Gastrocnemius medialis (tissue), 4 donors: ENCODE measurements at places on chromosomes 4 and X. TPM values are rescaled to one million over a fixed set of nuclear protein-coding genes. Genes with fewer than 3 reads are reported as not detected.

- no peaks in the 10 kb centered on the region for H3K27me3 ChIP-seq
- no peak overlapping the region for H3K27ac ChIP-seq
- H3K36me3 ChIP-seq: no peaks in the 10 kb centered on the region
- peaks cover 8% of the 10 kb centered on the region for H3K4me1 ChIP-seq
Observed at GRCh38 chrX:115939070-115939469, 231.5 kb upstream of the AGTR2 start.

DNA sequence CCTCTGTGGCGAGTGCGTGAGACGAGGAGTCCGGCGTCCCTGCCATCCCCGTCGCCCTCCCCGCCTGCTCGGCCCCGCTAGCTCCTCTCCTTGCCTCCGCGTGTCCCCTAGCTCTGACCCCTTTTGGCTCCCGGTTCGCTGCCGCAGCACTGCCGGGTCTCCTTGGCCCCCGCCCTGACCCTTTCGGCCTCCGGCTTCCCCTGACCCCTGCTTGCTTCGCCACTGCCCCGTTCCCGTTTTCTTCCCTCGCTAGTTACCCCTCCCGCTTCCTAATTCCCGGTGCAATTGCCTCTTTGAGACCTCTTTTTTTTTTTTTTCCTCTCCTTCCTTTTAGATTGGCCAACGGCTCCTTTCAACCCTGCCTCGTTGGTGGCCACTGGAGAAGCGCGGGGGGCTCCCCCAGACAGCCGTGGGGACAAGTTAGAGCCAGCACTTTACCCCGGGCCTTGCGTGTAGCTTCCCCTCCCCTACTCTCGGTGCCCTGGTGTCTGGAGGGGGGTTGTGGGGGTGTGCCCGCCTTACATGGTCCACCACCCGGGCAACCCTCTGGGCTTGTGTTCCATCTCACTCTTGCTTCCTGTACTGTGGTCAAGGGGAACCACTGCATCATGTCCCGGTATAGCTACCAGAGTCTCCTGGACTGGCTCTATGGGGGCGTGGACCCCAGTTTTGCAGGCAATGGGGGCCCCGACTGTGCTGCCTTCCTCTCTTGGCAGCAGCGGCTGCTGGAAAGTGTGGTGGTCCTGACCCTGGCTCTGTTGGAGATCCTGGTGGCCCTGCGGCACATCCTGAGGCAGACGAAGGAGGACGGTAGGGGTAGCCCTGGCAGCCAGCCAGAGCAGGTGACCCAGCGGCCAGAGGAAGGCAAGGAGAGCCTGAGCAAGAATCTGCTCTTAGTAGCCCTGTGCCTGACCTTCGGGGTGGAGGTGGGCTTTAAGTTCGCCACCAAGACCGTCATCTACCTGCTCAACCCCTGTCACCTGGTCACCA, 548 bp downstream of the TMEM164 start:
- no peaks in the 10 kb centered on the region for H3K36me3 ChIP-seq
- peak; percentile 32 for DNase-seq
- H3K4me3 ChIP-seq: peak overlapping the region; percentile 71
- H3K27ac ChIP-seq: peak overlapping the region; percentile 92

DNA sequence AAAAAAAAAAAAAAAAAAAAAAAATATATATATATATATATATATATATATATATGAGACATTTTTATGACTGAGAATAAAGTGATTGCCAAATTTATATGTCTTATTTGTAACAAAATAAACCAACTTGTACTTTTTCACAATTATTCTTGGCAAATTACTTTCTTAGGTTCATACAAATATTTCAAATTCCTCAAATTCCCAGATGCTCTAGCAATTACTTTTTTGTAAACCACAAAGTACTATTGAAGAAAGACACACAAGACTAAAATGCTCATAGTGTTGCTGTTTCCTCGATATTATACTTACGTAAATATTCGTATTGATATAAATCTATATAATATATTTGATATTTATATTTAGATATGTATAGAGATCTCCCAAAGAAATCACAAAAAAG, 390.0 kb downstream of the FAT4 start:
- no peak overlapping the region for H3K4me3 ChIP-seq
- H3K4me1 ChIP-seq: no peaks in the 10 kb centered on the region
- H3K27ac ChIP-seq: no peak overlapping the region
- no peaks in the 10 kb centered on the region for H3K36me3 ChIP-seq

GRCh38 chrX:140822861-140823260, 113.3 kb downstream of the LINC00632 start:
- DNase-seq: no peak
- H3K27me3 ChIP-seq: no peaks in the 10 kb centered on the region
- H3K4me1 ChIP-seq: no peaks in the 10 kb centered on the region
- H3K36me3 ChIP-seq: no peaks in the 10 kb centered on the region

GRCh38 chr4:144901141-144901540, 196.9 kb downstream of the ANAPC10 start:
- H3K27me3 ChIP-seq: no peaks in the 10 kb centered on the region
- H3K27ac ChIP-seq: no peak overlapping the region
- DNase-seq: no peak
- no peak overlapping the region for H3K4me3 ChIP-seq

GRCh38 chrX:38991656-38992440, 190.6 kb downstream of the MID1IP1 start:
- no peak overlapping the region for H3K4me3 ChIP-seq
- no peaks in the 10 kb centered on the region for H3K4me1 ChIP-seq
- no peaks in the 10 kb centered on the region for H3K36me3 ChIP-seq
- H3K27ac ChIP-seq: no peak overlapping the region
- H3K27me3 ChIP-seq: no peaks in the 10 kb centered on the region
- no peak for DNase-seq

DNA sequence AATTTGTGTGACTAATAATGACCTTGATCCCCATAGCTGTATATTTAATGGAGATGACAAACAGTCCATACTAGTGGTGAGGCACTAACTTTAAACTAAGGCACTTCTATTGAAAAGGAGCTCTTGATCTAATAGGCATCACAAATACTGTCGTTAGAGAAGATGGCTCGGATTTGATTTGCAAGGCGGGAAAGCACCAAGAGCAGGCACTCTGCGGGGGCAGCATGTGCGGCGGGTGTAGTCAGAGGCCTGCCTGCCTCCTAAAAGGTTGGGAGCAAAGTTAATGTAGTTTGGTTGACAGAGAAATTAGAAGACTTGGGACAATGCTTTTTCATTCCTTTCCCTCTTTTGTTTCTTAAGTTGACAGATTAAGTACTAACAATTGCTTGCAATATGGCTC, 278.8 kb downstream of the CFAP299 start:
- H3K27me3 ChIP-seq: no peaks in the 10 kb centered on the region
- H3K36me3 ChIP-seq: no peaks in the 10 kb centered on the region
- H3K4me1 ChIP-seq: no peaks in the 10 kb centered on the region
- no peak overlapping the region for H3K27ac ChIP-seq
- no peak overlapping the region for H3K4me3 ChIP-seq
- no peak for DNase-seq

DNA sequence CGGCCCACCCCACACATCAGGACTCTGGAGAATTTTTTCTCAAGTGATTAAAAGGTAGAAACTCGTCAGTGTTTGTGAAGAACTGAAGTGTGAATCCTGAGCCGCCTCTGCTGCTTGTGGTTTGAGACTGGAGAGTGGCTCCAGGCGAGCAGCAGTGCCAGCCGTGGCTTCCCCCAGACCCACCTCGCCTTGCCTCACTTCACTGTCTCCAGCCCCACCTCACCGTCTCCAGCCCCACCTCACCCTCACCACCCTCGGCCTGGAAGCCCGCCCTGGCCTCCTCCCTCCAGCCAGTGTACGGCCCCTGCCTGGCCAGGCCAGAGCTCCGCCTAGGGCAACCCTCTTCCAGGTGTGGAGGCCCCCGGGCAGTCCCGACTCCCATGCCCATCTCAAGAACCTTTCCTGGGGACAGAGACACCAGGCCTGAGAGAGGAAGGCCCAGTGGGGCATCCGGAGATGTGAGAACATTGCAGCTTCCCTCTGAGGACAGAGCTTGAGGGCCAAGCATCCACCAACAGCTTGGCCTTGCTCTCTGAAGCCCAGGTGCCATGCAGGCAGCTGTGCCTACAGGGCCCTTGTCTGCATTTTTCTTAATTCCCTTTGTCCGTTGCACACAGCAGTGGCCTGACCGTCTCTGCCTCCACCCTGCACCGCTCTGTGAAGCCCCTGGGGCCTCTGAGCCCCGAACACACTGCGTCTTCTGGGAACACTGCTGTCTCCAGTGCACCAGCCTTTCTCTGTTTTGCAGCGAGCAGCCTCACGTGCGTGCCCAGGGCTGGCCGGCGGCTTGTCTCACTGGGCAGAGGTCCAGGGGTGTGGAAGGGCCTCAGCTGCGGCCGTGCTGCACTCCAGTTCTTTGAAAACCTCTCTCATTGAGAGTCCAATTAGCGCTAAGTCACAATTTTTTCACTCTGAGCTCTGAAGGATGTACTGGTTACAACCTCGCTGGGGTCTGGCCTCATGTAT, 13.8 kb downstream of the SH3BP2 start:
- peaks cover 58% of the 10 kb centered on the region for H3K4me1 ChIP-seq
- peak overlapping the region; percentile 43 for H3K27ac ChIP-seq
- H3K36me3 ChIP-seq: no peaks in the 10 kb centered on the region
- peak; percentile 68 for DNase-seq
- H3K27me3 ChIP-seq: no peaks in the 10 kb centered on the region
- H3K4me3 ChIP-seq: no peak overlapping the region

Gene CORIN
- 0.70 TPM for total RNA-seq

- no peak overlapping the region for H3K4me3 ChIP-seq
- no peaks in the 10 kb centered on the region for H3K27me3 ChIP-seq
- no peak for DNase-seq
Observed at GRCh38 chrX:154717824-154718223, 33.1 kb downstream of the GAB3 start.

DNA sequence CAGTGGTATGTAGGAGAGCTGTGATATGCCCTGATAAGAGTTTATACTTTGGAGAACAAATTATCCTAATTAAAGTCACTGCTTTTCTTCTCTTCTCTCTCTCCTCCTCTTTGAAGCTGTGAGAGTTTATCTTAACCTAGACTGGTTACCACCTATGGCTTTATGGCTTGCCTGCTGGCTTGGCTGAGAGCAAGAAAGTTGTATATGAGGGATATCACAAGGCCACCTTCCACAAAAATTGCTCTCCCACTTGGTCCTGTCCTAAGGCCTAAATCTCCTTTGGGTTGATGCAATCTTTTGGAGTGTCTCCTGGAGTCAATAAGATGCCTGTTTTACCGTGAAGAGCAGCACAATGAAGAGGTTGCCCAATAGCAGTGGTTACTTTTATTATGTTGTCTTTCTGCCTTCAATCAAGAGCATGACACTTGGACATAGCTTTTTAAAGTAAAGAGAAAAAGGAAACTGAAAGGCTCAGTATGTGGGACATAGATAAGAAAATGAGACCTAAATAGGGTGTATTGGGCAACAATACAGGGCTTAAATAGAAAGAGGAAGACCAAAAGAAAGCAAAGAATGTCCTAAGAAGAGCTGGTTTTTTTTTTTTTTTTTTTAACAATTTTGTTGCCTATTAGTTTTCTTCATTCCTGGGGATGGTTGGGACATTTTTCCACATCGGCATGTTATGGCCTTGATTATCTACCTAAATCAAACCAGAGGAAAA, 9.2 kb downstream of the GUCY1A1 start:
- DNase-seq: no peak
- H3K4me1 ChIP-seq: peaks cover 11% of the 10 kb centered on the region
- H3K36me3 ChIP-seq: no peaks in the 10 kb centered on the region

- DNase-seq: no peak
- H3K4me1 ChIP-seq: no peaks in the 10 kb centered on the region
- no peaks in the 10 kb centered on the region for H3K36me3 ChIP-seq
- H3K27ac ChIP-seq: no peak overlapping the region
- no peaks in the 10 kb centered on the region for H3K27me3 ChIP-seq
Observed at GRCh38 chrX:152070144-152070543, 68.2 kb downstream of the MAGEA10 start.

Gene GPM6B
- total RNA-seq: 3.1 TPM

DNA sequence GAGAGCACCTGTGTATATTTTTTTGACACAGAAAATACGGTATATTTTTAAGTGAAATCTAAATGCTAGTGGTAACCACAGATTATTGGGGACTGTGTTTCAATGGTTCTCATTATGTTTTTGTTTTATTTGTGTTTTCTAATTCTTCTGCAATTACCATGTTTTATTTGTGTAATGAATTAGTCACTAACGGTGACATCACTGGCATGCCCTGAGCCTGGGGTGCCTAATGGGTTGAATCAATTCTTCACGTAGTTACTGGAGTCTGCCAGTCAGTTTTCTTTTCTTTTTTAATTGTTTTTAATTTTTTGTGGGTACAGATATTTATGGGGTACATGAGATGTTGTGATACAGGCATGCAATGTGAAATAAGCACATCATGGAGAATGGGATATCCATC, 168.8 kb downstream of the RELL1 start:
- H3K4me3 ChIP-seq: no peak overlapping the region
- H3K4me1 ChIP-seq: no peaks in the 10 kb centered on the region
- H3K27me3 ChIP-seq: no peaks in the 10 kb centered on the region
- H3K36me3 ChIP-seq: no peaks in the 10 kb centered on the region

Gene IL9R
- total RNA-seq: not detected

Gene MTNR1A
- total RNA-seq: not detected

Gene ZNF595
- 7.5 TPM for total RNA-seq

- no peaks in the 10 kb centered on the region for H3K27me3 ChIP-seq
- DNase-seq: no peak
- no peaks in the 10 kb centered on the region for H3K36me3 ChIP-seq
- H3K27ac ChIP-seq: no peak overlapping the region
- no peaks in the 10 kb centered on the region for H3K4me1 ChIP-seq
Observed at GRCh38 chr4:97593248-97593647, 550.0 kb downstream of the STPG2 start.

GRCh38 chrX:110667706-110668105, 127.9 kb downstream of the CHRDL1 start:
- H3K36me3 ChIP-seq: no peaks in the 10 kb centered on the region
- no peak for DNase-seq
- no peaks in the 10 kb centered on the region for H3K27me3 ChIP-seq
- H3K4me3 ChIP-seq: no peak overlapping the region
- H3K27ac ChIP-seq: no peak overlapping the region
- no peaks in the 10 kb centered on the region for H3K4me1 ChIP-seq

- no peaks in the 10 kb centered on the region for H3K36me3 ChIP-seq
- H3K27me3 ChIP-seq: no peaks in the 10 kb centered on the region
- no peak overlapping the region for H3K4me3 ChIP-seq
Observed at GRCh38 chr4:2591189-2591588, 54.7 kb downstream of the FAM193A start.

DNA sequence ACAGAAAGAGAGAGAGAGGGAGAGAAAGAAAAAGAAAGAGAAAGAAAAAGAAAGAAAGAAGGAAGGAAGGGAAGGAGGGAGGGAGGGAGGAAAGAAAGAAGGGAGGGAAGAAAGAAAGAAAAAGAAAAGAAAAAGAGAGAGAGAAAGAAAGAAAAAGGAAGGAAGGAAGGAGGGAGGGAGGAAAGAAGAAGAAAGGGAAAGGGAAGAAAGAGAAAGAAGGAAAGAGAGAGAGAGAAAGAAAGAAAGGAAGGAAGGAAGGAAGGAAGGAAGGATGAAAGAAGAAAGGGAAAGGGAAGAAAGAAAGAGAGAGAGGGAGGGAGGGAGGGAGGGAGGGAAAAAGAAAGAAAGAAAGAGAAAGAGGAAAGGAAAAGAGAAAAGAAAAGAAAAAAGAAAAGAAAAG, 10.8 kb downstream of the OPHN1 start:
- no peaks in the 10 kb centered on the region for H3K36me3 ChIP-seq
- DNase-seq: no peak
- no peak overlapping the region for H3K4me3 ChIP-seq
